Stimulated activated CD8-positive, alpha-beta memory T cell treated with anti-CD3 and anti-CD28 coated beads, Interleukin-15, amount 100 ng/mL, for 24 hours (primary cell): ENCODE measurements at places on chromosomes 3 and 15.
A peak's percentile ranks its signal among the peaks of the same experiment; 100 is the strongest.

DNA sequence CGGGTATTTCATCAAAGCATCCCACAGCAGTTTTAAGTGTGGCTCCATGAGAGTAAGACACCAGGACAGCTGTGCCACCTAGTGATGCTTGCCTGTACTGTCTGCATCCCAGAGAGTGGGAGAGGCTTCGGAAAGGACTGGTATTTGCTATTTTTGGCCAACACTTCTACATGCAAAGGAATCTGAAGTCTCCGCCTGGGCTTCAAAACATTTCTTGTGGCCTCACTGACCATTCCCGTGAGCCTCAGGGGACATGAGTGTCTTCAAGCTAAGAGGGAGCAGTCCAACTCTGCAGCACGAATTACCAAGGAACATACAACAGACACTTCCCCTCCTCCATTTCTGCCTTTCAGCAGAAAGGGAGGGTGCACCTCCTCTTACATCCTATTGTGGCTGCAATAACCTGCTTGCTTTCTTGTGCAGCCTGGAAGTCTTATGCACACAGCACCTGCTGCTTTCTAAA is 177.5 kb downstream of the RORA start:
- no peak for DNase-seq

DNA sequence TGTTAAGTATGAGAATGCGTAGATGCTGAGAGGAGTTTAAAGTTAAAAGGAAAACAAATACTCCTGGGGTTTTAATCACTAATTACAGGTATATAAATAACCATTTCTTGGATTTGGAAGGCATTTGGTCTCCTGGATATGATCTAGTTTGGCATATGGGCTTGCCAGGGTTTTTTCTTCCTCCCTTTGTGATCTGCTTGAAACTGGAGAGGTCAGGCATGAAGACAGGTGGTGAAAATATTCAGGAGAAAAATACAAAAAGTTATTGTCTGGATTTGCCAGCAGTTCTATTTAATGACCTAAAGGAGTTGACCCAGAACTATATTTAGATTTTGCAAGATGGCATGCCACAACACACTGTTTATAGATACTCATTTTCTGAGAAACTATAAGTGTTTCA is 136.3 kb downstream of the DIPK2A start:
- no peak for DNase-seq

DNA sequence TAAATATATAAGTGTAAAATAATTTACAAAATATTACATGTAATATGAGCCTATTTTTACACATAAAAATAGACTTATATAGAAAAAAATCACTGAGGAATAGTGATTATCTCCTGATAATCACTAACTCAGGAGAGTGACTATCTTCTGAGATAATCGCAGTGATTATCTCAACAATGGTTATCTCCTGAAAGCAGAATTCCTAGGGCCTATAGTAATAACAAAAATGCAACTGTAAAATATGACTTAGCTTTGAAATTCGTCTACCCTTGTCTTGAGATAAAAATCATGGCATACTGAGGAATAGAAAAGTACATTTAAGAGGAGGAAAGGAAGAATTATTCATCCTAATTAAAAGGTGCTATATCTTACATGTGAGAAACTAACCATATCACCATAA is 117.0 kb upstream of the ASB14 start:
- DNase-seq, result no peak

- DNase-seq, result no peak
Measured at GRCh38 chr15:85044251-85044853, 62.7 kb downstream of the PDE8A start.

- DNase-seq, result peak; percentile 41
Measured at GRCh38 chr15:86624261-86625036, 544.8 kb downstream of the AGBL1 start.
